ENCODE measurements at places on chromosomes 4 and X.

DNA sequence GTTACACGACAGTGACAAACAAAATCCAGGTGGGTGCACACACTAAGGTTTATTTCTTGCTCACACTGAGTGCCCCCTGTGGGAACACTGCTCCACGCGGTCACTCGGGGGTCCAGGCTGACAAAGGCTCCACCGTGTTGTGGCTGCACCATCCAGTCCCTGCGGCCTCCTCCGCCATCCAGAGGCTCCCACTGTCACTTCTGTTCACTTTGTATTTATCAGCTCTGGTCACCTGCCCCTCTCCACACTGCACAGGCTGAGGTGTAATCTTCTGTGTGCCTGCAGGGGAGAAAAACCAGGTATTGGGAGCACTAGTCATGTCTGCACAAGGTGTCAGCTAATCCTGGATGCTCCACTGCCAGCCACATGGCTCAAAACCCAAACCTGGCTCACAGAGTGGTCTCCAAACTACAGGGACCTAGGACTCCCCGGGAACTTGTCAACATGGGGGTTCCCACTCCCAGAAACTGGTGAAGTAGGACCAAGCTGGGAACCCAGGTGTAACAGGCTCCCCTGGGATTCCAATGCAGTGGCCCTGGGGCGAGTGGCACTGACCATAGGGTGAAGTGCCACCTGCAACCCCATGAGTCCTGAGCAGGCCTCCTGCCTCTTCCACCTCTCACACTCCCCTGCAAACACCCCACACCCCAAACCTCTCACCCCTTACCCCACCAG is 25.5 kb downstream of the HMX1 start:
- no peak for DNase-seq

DNA sequence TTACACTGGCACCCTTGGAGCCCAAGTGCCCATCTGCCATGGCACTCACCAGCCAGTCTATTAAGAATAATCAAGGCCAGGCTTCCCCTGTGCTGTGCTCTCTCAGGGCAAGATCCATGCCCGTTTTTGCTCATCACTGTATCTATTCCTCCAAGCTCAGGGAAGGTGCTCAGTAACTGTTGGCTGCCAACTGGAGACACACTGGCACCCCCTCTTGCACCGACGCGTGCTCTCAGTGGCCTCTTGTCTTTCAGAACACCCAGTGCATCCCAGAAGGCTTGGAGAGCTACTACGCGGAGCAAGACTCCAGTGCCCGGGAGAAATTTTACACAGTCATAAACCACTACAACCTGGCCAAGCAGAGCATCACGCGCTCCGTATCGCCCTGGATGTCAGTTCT is 30.1 kb downstream of the NSG1 start:
- DNase-seq, result no peak

DNA sequence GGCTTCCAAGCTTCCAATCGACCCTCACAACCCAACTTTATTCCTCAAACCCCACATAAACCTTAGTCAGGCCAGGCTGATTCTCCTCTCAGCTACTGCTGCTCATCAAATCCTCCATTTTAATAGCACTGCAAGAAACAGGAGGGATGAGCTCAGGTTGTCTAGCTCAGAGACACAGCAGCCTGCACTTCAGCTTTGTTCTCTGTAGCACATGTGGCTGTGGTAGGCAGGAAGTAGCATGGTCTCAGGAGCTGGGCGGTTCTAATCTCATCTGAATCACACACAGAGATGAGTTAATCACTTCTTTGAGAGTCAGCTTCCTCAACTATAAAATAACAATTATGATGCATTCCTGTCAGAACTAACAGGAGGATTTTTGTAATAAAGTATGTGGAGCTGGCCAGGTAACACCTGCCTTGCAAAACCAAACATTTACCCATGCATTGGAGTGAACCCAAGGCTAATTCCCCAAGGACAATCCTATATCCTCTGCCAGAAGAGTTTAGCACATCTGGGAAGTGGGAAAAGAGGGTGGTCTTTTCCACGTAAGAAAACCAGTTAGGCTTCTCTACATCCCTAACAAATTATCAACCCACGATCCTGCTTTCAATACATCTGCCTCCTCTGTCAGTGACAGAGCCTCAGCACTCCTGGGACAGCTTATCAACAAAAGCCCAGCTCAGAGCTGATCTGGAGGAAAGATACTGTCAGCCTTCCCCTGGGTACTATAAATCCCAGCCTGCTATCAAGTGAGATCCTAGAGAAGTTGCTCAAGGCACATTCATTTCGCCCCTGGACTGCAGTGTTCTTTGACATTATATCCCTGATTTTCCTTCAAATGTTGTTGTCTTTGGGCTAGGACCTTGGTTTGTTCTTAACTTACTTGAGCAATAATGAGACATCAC is 32.8 kb downstream of the ELOVL6 start:
- no peak for DNase-seq

- DNase-seq, result no peak
These were observed 1800.8 kb upstream of the PCDH10 start for GRCh38 chr4:131348263-131348662.

DNA sequence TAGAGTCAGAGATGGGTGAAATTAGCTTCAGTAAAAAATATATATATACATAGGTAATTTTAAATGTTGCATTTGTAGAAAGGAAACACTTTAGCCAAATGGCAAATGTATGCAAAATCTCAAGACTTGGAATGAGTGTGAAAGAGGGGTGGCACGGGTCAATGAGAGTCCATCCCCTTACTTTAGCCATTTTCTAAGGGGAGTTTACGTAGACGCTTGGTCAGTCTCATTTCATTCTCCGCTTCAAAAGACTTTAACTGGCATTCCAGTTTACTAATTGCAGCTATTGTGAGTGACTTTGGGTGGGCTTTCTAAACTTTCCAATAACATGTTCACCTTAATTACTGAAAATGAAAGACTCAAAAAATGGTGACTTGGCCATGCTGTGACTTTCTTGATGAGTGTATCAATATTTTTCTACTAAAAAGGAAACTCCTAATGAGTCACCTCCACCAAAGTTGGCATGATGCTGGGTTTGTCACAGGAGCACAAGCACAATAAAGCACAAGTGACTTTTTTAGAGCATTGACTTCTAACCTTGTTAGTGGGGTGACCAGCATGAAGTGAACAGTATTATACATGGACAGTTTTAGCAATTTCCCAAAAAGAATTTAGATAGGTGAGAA is 356.0 kb upstream of the RASGEF1B start:
- no peak for DNase-seq

DNA sequence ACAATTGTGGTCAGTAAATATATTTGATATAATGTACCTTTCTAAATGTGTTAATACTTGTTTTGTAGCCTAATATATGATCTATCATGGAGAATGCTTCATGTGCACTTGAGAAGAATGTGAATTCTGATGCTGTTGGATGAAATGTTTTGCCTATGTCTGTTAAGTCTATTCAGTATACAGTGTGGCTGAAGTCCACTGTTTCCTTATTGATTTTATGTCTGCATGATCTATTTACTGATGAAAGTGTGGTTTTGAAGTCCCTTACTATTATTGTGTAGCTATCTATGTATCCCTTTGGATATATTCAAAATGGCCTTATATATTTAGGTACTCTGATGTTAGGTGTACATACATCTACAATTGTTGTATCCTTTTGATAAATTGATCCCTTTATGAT is 515.8 kb upstream of the EPHA5 start:
- no peak for DNase-seq

DNA sequence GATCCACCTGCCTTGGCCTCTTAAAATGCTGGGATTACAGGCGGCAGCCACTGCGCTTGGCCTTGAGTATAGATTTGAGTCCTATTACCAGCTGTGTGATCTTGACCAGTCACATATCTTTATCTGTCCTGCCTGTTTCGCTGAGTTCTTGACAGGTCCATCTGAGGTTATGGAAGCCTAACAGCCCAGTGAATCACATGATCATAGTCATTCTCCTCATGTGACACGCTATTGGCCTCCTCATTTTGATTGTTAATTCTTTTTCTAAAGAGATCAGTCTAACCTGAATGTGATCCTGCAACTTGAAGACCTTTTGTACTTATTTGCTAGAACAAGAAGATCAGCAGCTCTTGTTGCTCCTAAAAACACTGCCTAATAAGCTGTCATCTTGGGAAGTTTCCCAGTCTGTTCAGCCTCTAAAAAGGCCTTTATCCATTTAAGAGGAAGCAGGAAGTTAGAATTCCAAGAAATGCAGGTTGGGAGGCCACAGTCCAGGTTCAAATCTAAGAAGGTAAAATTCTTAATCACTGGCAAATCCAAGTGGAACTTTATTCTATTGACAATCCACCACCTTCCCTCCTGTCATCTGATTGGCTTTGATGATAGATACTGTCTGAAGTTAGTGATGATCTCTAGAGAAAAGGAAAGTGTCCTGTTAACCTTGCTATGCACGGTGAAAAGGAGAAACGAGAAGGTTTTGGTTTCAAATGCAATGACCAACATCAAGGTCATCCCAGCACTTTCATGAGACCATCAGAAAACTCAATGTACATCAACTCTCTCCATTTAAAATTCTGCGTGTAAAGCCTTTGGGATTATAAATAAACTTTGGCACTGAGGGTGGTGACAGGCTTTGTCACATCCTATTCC is 86.9 kb downstream of the CHRNA9 start:
- DNase-seq, result no peak

DNA sequence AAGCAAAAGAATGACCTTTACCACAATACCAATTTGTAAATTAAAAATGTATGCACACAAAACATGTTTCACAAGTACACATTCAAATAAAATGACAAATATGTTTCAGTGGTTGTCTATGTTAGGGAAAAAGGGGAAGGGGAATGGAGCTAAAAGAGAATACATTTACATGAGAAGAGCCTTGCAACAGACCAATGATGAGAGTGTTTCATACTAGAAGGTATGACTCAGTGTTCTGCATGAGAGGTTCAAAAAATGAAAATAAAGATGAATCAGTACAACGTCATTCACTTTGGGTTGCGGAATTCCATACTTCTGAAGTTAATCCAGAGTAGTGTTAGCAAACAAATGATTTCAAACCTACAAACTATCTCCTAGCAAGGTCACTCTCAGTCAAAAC is 51.7 kb downstream of the RPGR start:
- no peak for DNase-seq

DNA sequence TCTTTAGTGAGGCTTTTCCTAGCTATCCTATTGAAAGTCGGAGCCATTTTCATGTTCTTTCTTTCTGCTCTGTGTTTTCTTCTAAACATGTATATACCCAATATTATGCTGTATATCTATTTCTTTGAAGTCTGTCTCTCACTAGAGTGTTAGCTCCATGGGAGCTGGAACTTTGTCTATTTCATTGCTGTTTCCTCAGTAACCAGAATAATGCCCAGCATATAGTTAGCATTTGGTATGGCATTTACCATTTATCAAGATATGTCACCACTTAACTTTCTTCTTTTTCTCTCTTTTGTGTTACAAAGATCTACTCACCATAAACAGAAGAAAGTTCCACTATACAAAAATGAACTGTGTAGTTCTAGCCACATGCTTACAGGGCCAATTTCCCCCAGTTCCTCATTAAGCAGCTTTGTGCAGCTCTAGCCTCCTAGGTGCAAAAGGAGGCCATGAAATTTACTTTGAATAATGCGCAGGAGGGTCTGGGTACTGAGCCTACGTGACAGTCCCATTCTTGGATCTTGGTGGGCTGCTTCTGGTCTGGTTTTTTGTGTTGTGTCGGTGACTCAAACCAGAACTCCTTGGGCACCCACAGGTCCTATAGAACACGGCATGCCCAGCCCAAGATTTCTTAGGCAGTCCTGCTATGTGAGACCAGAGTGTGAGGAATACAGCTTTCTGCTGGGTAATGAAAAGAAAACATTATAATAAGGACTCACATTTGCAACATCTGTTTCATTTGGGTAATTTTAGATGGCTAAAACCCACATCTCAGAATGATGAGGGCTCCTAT is 302.3 kb upstream of the IGFBP7 start:
- no peak for DNase-seq

- no peak for DNase-seq
These were observed 509.9 kb downstream of the SPOCK3 start for GRCh38 chr4:166724369-166724768.

DNA sequence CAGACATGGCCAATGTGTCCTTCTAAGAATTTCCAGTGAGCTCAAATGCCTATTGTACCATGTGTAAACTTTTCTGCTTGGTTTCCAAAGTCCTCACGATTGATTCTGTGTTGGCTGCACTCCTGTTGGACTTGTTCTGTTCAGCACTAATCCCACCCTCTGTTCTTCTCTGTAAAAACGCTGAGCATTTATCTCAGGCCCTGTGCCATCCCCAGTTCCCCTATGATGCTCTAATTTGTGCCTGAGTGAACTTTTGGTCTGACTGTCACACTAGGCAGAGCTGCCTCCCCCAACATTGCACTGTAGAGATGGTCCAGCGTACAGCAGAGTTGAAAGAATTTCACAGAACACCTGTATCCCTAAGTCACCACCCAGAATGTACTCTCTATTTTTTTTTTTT is 76.1 kb upstream of the STS start:
- DNase-seq, result no peak

DNA sequence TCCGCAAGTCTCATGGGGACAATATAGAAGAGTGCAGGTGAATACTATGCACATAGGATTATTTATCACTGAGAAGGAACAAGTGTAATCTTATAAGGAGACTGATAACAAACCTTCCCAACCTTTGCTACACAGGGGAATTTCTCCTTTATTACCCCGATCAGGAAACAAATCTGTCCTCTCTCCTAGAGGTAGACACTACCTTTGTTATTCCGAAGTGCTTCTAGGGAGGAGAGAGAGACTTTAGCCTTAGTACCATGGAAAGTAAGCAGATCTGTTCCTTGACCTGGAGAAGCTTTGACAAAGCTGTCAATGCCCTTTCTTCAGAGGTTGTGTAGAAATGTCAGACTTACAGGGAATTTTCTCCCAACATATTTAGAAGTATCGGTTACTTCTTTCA is 475.5 kb downstream of the CCSER1 start:
- DNase-seq, result no peak

GRCh38 chr4:177097291-177097690 is 212.4 kb upstream of the NEIL3 start:
- DNase-seq, result no peak

- no peak for DNase-seq
These were observed 64.7 kb downstream of the CLNK start for GRCh38 chr4:10619855-10620254.

GRCh38 chrX:108671526-108671925 is 64.8 kb downstream of the IRS4 start:
- DNase-seq, result no peak

DNA sequence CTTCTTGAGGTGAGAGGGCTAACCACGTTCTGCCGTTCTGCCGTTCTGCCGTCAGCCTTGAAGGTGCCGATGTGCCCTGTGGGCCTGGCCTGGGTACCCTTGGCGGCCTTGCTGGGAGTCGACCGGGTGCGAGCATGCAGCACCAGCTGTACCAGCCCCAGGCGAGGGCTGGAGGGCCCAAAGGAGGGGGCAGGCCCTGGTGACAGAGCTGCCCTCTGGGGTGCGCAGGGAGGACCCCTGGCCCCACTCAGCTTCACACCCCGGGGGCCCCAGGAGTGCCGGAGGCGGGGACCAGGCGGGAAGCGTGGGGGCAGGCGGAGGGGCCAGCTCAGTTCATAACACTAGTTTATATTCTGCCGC is 22.1 kb downstream of the UVSSA start:
- DNase-seq, result no peak

- no peak for DNase-seq
These were observed 131.4 kb downstream of the THOC2 start for GRCh38 chrX:123601437-123601836.

Measured in right lung (tissue), 10 donors.